NCI-H524 treated with DMSO at 0.1 percent for 48 hours (cell line): ENCODE measurements at places on chromosomes 3 and 15.

DNA sequence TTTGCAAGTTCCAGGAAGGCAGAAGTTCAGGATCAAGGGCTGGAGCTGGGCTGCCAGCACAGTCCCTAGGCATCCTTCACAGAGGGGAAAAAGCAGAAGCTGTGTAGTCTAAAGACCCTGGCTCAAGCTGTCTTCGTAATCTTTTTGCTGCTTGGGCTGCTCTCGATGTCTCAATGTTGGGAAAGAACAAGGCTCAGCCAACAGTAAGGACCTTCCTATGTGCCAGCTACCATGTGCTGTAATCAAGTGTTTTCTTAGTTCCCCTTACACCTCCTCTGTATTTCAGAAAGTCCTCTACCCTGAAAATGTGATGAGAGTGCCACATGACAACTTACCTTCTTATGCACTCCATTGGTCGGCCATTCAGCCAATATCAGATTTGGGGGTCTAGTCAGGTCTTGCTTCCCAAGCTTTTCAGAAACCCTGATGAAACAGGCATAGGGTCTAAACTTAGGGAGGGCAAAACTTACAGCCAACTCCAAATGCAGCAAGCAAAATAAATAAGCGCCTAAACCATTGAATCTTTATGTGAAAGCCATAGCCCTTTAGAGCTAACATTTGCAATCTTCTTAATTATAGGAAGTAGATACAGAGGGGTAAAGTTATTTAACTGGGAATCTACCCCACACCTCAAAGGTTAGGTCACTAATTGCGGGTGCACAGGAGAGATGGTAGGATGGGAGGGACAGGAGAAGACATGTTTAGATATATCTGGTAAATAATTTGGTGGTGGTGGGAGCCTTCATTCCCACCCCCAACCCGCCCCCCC lies 1.2 kb upstream of the EDEM1 start:
- no peak for DNase-seq

DNA sequence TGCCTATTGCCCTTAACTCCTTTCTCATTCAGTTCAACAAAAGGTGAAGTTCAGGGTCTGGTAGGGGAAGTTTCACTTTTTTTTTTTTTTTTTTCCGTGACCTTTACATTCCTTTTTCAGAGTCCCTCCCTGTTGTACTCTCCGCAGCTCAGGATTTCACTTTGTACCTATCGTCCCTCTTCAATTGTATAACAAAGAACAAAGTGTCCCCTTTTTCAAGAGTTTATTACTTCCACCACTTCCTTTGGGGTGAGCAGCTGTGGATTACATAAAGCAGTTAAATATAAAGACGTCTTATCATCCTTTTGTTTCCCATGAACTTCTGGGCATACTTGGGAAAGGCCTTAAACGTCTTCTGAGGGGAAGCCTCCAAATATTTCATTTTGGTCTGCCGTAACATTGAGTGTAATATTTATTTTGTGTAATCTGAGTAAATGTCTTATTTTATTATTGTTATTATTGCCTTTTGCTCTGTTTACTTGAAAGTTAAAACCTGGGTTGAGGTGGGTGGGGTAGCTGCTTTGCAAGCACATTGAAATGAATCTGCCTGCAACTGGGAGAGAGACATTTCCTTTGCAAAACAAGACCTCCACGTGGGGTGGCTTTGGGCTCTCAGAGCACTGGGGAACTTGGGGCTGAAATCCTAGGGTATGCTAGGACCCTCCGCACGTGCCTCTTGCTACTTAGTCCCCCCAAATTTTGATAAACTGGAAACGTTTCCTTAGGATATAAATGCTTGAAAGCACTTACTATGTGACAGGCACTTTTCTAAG lies 169.4 kb downstream of the MCTP2 start:
- no peak for DNase-seq

DNA sequence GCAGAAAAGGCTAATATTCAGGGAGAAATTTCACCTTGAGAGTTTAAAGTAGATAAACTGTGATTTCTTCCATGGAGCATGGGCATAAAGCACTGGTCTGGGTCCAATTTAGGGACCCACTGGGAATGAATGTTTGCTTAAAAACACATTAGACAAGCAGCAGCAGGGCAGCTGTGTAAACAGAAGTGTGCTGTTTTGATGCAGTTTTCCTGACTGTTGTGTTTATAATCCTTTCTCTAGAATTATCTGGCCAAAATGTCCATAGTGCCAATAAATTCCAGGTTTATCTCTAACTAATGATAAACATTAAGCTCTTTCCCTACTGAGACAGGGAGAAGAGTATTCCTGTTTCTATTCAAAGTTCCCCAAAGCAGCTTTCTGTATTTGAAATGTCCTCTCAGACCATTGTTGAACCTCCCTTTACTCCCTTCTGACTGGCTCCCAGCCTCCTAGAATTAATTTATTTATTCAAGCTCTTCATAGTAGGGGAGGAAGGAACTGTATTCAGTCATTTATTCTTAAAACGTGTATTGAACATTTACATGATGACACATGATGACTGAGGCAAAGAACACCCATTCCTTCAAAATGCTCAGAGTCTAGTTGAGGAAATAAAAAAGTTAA lies 7.0 kb upstream of the TM4SF18 start:
- DNase-seq: no peak

DNA sequence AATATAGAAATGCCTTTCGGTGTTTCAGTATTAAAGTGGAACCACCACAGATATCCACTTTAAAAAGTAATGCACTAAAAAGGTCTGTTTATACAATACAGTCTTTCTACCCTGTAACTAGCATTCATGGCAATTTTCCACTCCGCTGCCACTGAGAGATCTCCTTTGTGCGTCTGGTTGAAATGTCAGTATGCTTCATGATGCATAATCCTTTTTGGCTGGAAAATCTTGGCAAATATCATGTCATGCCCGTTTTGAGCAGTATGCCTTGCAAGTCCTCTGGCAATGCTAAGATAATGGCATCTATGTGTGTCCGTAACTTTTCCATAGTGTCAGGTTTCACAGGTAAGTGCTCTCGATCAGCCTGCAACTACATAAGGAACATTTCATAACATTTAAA lies 30.8 kb upstream of the ARF4 start:
- no peak for DNase-seq

GRCh38 chr3:104526901-104527401 lies 839.8 kb upstream of the ALCAM start:
- DNase-seq: no peak

- no peak for DNase-seq
Observed at GRCh38 chr3:145448436-145448835, 712.5 kb downstream of the PLOD2 start.

GRCh38 chr15:63900306-63900705 lies 66.6 kb upstream of the HERC1 start:
- no peak for DNase-seq

DNA sequence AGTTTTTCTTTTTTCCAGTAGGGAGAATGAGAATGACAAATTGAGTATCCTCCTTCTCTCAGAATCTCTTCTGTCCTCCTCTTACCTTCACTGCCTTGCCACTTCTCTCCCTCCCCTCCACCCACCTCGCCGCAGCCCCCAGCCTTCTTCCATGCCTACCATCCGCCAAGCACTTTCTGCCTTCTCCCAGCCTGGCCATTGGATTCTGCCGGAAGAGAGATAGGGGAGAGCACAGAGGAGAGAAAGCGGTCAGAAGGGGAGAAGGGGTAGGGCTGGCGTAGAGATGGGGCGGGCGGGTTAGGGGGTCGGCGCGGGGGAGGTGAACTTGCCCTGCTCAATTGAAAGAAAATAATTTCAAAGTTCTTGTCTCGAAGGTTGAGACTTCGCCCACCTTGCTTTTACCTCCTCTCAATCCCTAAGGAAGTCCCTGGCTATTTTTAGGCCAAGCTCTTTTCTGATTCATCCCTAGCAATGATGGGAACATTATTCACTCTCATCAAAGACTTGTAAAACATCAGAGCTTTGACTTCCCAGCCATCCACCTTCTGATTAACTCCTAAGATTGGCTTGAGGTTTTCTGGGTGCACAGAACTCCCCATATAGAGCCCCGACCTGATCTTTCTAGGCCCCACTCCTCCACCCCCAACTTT lies 811 bp downstream of the C3orf52 start:
- DNase-seq: no peak

- no peak for DNase-seq
Observed at GRCh38 chr3:55675478-55675877, 188.4 kb upstream of the WNT5A start.

DNA sequence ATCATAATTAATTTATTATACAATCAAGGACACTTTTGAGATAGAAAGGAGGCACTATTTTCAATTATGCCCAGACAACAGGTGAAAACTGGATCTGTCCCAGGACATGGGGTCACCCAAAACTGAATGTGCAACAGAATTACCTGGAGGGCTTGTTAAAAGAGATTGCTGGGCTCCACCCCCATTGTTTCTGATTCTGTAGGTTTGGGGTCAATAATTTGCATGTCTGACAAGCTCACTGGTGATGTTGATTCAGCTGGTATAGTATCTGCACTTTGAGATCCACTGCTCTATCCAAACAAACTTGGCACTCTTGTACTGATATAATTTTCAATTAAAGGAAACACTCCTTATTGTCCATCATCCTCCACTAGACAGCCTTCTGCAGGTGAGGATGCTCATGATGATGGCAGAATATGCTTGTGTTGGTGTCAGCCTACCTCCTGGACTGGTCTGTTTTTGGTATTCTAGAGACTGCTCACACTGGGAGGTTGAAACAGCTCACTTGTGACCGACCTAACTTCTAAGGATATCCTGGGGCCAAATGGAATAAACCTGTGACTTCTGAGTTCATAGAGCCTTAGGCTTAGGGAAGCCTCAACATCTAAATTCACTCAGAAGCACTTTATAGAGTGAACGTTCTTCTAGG lies 2.2 kb downstream of the P2RY14 start:
- no peak for DNase-seq

DNA sequence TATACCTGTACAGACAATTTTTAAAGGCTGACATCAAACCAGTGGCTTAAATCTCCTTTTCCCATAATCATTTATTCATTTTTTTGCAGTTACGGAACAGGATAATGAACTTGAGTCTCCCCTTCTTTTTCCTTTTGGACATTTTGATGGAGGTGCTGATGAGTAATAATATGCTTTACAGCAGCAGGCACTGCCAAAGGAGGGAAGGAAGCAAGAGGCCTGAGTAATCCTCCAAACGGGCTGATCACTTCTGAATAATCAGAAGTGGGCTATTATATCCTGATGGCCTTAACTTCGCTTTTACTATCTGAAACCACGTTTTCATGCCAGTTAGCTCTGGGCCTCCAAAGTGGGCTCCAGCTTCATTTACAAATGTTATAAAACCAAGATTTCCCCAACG lies 527.2 kb downstream of the FOXP1 start:
- DNase-seq: no peak

- no peak for DNase-seq
Observed at GRCh38 chr15:42012241-42012640, 8.6 kb downstream of the PLA2G4E start.

GRCh38 chr3:153442386-153442785 lies 280.4 kb downstream of the RAP2B start:
- DNase-seq: no peak
